ENCODE measurements at places on chromosomes 4 and X. TPM values are rescaled to one million over a fixed set of nuclear protein-coding genes. Genes with fewer than 3 reads are reported as not detected.

- peak overlapping the region; percentile 38 for H3K4me3 ChIP-seq
- peaks cover 23% of the 10 kb centered on the region for H3K4me1 ChIP-seq
- no peaks in the 10 kb centered on the region for H3K27me3 ChIP-seq
Measured at GRCh38 chrX:154136627-154137161, 7.3 kb upstream of the OPN1LW start.

DNA sequence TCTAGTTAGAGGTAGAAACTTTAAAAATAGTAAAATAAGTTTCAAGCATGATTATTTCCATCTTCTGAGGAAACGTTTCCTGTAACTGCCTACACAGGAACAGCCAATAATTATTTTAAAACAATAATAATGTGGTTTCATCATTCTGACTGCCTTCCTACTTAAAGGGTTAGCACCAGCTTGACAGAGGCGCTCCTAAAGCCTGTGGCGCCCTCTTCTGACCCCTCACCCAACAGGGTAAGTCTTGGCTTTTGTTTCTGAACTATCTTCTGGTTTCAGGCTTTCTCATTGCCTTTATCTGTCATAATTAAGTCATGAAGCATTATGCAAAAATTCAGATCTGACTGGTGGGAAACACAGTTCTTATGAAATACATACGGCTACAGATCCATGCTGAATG lies 96.7 kb downstream of the ITM2A start:
- H3K4me3 ChIP-seq, result no peak overlapping the region
- peaks cover 43% of the 10 kb centered on the region for H3K4me1 ChIP-seq
- H3K36me3 ChIP-seq, result no peaks in the 10 kb centered on the region
- no peaks in the 10 kb centered on the region for H3K27me3 ChIP-seq
- H3K27ac ChIP-seq, result no peak overlapping the region

DNA sequence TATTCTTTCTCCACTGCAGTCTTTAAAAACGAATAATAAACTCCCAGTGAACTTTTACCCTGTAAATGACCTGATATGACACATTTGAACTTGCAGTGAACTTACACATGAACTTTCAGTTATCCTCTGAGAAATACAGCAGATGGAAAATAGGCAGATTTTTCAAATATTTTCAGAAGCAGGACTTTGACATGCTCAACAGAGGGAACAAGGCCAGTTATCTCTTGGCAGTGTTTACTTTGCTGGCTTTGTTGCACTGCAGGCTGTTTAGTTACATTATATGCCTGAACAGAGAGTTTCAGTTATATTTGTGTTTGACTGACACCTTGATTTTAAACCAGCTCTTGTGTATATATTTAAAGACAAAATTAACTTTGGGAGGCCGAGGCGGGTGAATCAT lies 47.6 kb upstream of the FGG start:
- no peak overlapping the region for H3K27ac ChIP-seq
- no peaks in the 10 kb centered on the region for H3K4me1 ChIP-seq
- DNase-seq, result no peak
- no peaks in the 10 kb centered on the region for H3K27me3 ChIP-seq

GRCh38 chr4:56640621-56641493 lies 40.2 kb downstream of the HOPX start:
- H3K4me1 ChIP-seq, result no peaks in the 10 kb centered on the region
- H3K36me3 ChIP-seq, result no peaks in the 10 kb centered on the region
- H3K27me3 ChIP-seq, result no peaks in the 10 kb centered on the region
- H3K27ac ChIP-seq, result no peak overlapping the region
- no peak for DNase-seq
- H3K4me3 ChIP-seq, result no peak overlapping the region

DNA sequence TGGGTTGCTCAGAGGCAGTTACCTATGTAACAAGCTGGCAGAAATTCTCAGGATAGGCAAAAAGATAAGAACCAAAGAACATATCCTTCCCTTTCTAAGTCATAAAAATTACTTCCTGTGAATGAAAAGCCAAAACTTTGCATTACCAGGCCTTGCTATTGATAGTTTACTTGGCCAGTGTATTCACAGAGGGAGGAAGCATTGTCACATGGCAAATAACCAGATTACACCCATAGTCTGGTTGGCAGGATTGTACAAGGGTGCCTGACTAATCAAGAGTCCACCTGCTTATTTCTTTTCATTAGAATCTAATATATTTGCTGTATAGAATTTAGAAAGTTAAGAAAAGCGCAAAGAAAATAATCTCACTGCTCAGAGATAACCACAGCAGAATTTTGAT lies 14.1 kb downstream of the XIAP start:
- no peak overlapping the region for H3K4me3 ChIP-seq
- H3K4me1 ChIP-seq, result peaks cover 12% of the 10 kb centered on the region
- no peaks in the 10 kb centered on the region for H3K36me3 ChIP-seq
- H3K27me3 ChIP-seq, result no peaks in the 10 kb centered on the region
- no peak overlapping the region for H3K27ac ChIP-seq

DNA sequence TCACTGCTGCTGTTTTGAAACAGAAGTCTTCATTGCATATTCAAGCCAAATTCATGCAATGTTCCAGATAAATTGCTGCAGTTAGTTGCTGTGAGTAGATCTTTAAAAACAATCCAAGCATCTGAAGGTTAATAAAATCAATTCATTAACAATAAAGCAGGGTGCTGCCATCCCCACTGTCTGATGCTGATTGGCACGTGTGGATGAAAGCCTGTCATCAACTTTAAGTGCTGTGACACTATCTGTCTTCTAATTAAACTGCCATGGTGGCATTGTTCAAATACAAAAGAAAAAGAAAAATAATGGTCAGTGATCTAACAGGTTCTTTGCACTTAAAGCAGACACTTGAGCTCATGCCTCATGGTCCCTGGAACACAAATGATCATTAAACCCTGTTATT lies 63.0 kb upstream of the MND1 start:
- no peaks in the 10 kb centered on the region for H3K4me1 ChIP-seq
- H3K36me3 ChIP-seq, result no peaks in the 10 kb centered on the region
- no peaks in the 10 kb centered on the region for H3K27me3 ChIP-seq
- no peak for DNase-seq

DNA sequence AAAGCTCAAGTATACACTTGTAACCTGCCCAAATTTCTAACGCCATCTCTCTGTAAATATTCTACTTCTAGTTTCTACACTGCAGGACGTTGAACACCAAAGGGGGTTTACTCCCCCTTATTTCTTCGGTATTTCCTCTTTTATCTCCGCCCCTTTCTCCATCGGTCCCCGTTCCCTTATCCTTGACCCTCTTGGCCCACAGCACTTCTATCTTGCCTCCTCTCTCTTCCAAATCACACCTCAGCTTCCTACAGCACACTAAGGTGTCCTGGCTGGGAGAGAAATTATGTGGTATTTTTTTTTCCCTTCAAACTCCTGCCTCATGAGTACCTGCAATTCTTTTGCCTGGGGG lies 715 bp downstream of the ZMAT1 start:
- H3K4me3 ChIP-seq, result peak overlapping the region; percentile 35
- no peaks in the 10 kb centered on the region for H3K4me1 ChIP-seq
- no peaks in the 10 kb centered on the region for H3K36me3 ChIP-seq

DNA sequence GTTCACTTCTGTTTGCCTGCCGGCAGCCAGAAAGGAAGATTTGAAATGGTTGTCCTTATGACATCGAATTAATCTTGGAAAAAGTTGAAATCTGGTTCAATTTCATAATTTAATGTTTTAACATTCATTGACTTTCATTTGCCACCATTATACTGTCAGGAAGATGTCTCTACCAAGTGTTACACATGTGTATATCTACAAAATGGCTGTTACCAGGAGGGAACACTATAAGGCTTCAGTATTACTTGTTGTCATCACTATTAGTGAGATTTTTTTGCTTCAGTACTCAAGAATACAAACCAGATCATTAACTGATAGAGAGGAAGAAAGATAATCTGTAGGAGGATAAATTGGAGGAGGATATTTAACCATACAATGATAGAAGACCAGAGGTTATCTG lies 71.2 kb downstream of the TSPAN7 start:
- H3K36me3 ChIP-seq, result no peaks in the 10 kb centered on the region
- no peaks in the 10 kb centered on the region for H3K4me1 ChIP-seq

DNA sequence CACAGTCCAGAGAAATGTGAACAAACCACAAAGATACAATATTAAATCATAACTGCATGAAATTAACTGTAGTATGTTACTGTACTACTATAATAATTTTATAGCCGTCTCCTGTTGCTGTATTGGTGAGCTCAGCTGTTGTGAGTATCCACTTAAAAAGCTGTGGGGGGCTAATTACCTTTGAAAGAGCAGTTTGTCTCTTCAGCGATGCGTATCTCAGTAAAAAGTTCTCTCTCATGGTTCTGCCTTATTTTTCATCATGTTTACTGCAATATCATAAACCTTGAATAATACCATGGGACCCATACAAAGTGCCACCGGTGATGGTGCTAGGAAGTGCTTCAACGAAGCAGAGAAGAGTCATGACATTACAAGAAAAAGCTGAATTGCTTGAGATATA lies 8.4 kb upstream of the MSMO1 start:
- H3K27ac ChIP-seq, result no peak overlapping the region
- no peaks in the 10 kb centered on the region for H3K4me1 ChIP-seq
- no peaks in the 10 kb centered on the region for H3K27me3 ChIP-seq
- H3K4me3 ChIP-seq, result no peak overlapping the region

GRCh38 chr4:122739174-122739573 lies 6.7 kb downstream of the BBS12 start:
- no peaks in the 10 kb centered on the region for H3K4me1 ChIP-seq
- no peaks in the 10 kb centered on the region for H3K27me3 ChIP-seq
- no peak for DNase-seq
- no peak overlapping the region for H3K4me3 ChIP-seq
- H3K36me3 ChIP-seq, result no peaks in the 10 kb centered on the region

GRCh38 chr4:149555146-149555545 lies 260.5 kb downstream of the IQCM start:
- no peak for DNase-seq
- H3K4me1 ChIP-seq, result no peaks in the 10 kb centered on the region
- no peaks in the 10 kb centered on the region for H3K27me3 ChIP-seq
- H3K27ac ChIP-seq, result no peak overlapping the region
- H3K4me3 ChIP-seq, result no peak overlapping the region
- no peaks in the 10 kb centered on the region for H3K36me3 ChIP-seq

GRCh38 chr4:167943872-167944505 lies 148.3 kb upstream of the ANXA10 start:
- H3K27ac ChIP-seq, result no peak overlapping the region
- no peaks in the 10 kb centered on the region for H3K36me3 ChIP-seq
- no peak overlapping the region for H3K4me3 ChIP-seq
- H3K27me3 ChIP-seq, result no peaks in the 10 kb centered on the region
- H3K4me1 ChIP-seq, result no peaks in the 10 kb centered on the region
- DNase-seq, result no peak

The HSFX4 gene
- total RNA-seq, result not detected

The NWD2 gene
- total RNA-seq, result not detected

The CTAG1B gene
- total RNA-seq, result not detected

The SHISA3 gene
- 0.11 TPM for total RNA-seq

The NUDT10 gene
- 0.92 TPM for total RNA-seq

The PASD1 gene
- total RNA-seq, result not detected

The DCHS2 gene
- total RNA-seq, result 0.09 TPM
